Ureter (tissue), 1 donor: ENCODE measurements at places on chromosomes 5 and 9.

GRCh38 chr5:105885266-105885665, 1785.5 kb downstream of the EFNA5 start:
- DNase-seq = no peak

- DNase-seq = no peak
Observed at GRCh38 chr9:132160802-132161742, 786 bp upstream of the NTNG2 start.

GRCh38 chr9:72477930-72478518, 43.4 kb upstream of the TMC1 start:
- peak; percentile 52 for DNase-seq

- no peak for DNase-seq
Observed at GRCh38 chr9:13508681-13509080, 229.2 kb upstream of the MPDZ start.

GRCh38 chr5:96083361-96083881, 121.8 kb upstream of the ELL2 start:
- DNase-seq = no peak

- DNase-seq = peak; percentile 83
Observed at GRCh38 chr9:613771-614347, 227.6 kb upstream of the DMRT1 start.

DNA sequence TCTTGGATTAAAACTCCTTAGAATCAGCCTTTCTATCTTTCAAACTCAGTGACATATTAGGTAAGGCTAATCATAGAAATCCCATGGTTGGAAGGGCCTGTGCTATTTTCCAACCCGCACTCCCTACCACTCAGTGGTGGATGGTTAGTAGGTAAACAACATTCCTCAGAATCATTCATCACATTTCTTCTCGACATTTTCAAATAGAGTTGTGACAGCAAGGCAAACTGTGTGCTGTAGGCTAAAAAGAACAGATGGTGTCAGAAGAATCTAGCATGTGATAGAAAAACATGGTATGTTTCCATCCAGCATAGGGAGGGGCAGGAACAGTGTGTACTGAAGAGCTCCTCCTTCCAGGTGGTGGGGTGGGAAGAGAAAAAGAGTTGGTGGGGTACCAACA, 227.3 kb upstream of the NMUR2 start:
- DNase-seq = no peak

DNA sequence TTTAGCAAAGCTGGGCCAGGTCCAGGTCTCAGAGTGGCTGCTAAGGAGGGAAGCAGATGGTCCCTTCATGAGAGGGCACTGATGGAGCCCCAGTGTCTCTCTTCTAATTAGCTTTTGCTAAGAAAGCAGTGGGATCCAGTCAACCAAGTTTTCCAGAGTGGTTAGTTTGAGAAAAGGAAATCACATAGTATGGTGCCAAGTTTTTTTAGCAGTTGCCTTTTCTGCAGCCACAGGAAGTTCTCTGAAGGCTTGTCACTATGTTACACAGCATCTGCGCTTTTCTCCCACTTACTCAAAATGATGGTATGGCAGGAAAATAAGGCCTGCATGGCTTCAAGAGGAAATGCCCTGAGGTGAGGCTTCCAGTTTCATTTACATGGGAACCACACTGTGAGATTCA, 331.5 kb upstream of the ZNF462 start:
- no peak for DNase-seq

GRCh38 chr5:1125030-1125357, 13.1 kb upstream of the SLC12A7 start:
- no peak for DNase-seq

DNA sequence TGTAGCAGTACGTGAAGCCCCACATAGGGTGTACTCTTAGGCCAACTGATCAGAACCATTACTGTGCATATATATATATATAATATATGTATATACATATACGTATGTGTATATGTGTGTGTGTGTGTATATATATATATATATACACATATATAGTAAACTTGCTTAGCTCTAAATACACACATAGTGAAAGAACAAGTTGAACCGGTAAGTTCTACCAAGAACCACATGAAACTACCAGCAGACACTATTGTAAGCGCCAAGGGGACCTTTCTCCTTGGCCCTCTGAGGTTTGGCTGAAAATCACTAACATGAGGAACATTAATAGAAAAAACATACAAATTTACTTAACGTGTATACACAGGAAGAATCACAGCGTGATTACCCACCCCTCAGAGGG, 1.8 kb upstream of the TARS1 start:
- no peak for DNase-seq

DNA sequence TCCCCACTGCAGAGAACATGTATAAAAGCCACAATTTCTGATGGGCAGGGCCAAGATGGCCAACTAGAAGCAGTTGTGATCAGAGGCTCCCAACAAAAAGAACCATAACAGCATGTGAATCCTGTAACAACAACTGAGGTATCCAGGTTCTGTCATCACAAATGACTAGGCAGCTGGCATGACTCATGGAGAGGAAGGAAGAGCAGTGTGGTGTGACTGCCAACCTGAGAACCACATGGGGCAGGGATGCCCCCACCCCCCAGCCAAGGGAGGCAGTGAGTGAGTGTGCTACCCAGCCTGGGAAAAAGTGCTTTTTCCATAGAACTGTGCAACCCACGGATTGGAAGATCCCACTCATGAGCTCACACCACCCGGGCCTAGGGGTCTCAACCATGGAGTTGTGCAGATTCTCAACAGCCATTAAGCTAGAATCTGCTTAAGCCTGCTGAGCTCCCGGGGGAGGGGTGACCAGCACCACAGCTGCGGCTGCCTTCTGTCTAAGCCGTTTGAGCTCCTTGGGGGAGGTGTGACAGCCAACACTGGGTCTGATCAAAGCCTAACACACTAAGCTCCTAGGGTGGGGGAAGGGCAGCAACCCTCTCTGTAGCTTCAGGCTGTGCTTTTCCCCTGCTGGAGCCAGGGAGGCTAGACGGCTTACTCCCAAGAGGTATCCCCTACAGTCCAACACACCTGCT, 80.1 kb upstream of the DMAC1 start:
- no peak for DNase-seq

- no peak for DNase-seq
Observed at GRCh38 chr5:37424441-37424840, 45.3 kb downstream of the WDR70 start.

- no peak for DNase-seq
Observed at GRCh38 chr5:131171276-131171810, 599 bp downstream of the LYRM7 start.

DNA sequence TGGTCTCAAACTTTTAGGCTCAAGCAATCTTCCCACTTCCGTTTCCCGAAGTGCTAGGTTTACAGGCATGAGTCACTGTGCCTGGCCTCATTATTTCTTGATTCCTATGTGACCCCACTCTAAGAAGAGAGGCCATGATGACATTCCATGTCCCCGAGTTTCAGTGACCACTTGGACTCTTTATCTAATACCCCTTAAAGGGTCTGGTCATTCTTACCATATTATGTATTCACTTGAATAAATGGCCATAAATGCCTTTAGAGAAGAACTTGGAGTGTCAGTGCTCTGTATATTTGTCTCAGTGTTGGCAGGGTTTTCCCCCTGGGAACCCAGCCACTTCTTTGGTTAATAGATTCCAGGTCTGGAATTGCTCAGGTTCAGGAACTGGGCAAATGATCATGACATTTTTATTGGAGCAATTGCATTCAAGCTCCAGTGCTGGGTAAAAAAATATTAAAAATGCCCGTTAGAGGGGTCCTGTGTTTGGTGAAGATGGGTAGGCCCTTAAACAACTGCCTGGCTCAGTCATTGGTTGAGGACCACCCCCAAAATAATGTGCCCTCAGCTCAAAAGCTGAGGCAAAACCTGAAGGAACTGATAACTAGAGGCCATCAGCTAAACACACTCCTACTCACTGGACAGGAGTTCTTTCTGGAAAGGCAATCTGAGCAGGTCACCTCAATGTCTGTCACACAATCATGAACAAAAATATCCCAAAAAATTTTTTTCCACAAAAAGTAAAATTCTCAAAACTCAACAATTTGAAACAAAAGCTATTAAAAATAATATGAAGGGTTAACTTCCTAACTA, 186.6 kb upstream of the ZNF608 start:
- peak; percentile 49 for DNase-seq

DNA sequence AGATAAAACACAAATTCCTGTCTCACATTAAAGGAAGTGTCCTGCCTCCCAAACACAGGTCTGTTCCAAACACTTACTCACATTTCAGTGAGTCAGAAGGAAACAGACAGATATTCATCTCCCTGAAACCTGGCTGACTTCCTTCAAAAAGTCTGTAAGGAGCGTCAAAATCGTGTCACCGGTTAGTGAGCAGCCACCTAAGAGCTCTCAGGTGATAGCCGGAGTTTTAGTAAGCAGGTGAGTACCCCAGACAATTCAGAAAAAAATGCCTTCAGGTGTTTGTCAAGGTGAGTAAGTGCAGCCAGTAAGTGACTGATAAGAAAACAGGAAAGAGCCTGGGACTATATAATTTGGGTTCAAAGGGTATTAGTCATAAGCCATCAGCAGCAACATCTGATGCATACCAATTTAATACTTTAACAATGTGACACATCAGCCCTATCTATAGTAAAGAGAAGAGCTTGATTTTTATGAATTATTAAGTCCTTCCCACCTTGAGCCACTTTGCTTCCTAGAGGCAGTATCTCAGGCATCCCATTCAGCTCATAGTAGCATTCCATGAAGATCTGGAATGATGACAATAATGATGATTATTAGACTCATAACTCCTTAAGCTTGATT, 1.3 kb upstream of the ITGA2 start:
- DNase-seq = peak; percentile 48

DNA sequence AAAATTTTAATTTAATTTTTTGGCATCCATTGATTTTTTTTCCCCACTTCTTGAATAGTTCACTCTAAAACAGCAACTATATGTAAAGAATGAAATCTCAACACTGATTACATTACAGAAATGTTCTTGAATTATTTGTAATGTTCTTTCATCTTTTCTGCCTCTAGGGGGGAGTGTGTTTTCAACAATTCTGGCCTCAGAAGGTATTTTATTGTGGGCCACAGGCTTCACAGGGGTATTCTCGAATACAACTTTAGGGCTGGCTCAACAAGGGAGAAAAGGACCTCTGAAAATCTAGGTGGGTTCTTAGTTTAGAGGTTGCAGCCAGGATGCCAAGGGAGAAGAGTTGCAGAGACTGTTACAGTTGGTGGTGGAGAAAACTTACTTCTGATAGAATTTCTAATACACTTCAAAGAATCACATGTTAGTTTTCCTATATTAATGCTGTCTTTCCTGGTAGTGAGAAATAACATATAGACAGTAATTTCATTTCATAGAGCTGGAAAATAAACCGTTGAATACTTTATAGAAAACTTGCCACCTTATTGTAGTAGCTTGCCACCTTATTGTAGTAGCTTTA, 3.6 kb upstream of the NPR3 start:
- no peak for DNase-seq

DNA sequence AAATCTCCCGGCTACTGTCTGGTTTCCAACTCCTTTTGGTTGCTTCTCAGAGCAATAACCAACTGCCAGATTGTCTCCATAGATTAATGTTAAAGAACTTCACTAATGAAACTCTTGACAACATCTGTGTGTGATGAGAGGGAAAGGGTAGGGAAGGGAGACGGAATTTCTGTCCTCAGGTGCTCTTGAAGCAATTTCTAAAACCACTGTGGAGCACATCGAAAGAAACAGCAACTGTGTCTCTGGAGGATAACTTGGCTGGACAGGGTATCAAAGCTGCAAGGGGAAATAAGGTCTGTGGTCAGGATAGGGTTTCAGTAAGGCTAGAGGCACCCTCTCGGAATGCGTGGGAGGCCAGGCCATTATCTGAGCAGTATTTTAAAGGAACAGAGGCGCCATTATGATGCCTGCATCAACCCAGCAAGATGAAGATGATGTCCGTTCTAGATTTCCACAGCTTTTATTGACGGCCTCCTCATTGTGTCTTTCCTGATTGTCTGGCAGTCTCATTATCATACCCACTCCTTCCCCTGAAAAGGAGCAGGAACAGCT, 76.6 kb downstream of the RORB start:
- DNase-seq = no peak

DNA sequence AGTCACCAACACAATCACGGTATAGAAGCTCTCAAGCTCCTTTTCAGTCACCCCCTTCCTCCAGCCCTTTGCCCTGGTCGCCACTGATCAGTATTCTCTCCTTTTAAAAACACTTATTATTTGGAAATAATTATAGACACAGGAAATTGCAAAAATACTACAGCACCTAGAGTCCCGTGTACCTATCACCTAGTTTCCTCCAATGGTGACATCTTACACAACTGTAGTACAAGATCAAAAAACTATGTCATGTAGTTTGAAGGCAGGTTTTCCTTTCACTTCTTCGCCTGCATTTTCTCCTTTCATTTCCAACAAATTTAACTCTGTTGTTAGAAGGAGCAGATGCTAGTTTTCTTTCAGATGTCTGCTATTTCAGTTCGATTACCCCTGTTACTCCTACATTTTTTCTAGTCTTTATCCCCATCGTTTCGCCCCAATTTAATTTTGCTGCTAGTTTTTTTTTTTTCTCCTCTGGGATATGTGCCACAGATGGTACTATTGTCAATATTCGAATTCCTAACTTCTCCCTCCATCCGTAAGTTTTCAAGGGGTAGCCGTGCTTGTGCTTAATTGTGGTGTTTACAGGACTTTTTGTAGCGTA, 612 bp upstream of the ATG10 start:
- DNase-seq = no peak

DNA sequence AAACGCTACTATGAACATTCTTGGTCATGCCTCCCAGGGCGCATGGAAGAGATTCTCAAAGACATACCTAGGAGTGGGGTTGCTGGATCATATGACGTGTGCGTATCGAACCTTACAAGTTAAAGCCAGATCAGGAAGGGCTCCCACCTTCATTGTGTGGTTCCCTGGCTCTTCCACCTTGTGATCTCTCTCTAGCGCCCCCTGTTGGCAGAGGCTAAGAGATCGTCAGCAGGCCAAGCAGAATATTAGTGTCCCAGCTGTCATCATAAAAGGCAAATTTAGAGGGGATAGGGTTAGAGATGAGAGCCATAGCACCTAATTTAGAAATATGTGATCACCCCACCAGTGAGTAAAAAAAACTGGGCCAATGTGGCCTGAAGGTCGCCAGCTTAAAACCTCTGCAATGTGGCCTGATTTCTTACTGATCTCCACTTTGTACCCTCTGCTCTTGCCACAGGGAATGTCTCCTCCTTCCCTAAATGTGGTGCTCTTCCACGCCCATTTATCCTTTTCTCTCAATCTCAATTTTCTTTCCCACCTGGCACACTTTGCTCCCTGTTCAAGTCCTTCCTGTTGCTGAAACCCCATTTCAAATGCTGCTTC, 91.7 kb upstream of the SHB start:
- no peak for DNase-seq

DNA sequence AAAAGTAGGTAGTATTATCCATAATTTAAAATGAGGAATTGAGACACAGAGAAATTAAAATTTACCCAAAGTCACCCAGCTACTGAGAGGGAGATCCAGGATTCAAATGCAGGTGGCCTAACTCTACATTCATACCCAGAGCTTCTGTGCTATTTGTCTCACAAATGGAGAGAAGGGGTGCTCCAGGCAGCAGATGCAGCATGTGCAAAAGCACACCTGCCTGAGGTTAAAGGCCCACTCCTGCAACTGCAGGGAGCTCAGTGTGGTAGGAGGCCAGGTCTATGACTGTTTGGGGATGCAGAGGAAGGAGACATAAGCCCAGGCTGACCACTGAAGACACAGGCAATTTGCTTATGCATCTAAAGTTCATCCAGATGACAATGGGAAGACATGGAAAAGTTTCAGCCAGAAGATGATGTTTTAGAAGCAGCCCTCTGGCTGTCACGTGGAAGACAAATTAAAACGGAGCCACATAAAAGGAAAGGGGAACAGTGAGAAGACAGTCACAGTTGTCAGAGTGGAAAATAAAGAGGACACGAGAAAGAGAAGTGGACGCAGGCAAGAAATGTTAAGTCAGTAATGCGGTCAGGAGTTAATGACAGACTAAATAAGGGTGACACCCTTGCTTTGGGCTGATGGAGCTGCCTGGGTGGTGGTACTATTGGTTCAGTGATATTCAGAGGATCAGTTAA, 214.7 kb downstream of the EBF1 start:
- no peak for DNase-seq
